ENCODE measurements at places on chromosomes 5 and 9.

- no peak for DNase-seq
Measured at GRCh38 chr5:101047181-101047580, 144.1 kb upstream of the ST8SIA4 start.

GRCh38 chr5:126414874-126415502, 8.2 kb upstream of the GRAMD2B start:
- DNase-seq, result no peak

- DNase-seq, result no peak
Measured at GRCh38 chr9:94826644-94827410, 100.3 kb downstream of the AOPEP start.

DNA sequence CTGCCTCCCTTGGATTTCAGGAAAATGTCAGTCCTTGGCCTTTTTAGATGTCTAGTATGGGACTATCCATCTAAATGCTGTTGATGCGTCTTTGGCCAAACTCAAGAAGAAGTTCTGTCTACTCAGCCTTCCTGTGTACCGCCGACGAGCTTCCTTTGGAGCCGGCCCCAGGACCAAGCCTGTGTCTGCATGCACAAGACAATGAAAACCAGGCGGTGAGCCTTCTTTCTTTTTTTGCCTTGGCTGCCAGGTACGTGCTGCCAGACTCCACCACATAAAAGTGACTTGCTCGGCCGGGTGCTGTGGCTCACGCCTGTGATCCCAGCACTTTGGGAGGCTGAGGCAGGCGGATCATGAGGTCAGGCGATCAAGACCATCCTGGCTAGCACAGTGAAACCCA, 6.0 kb upstream of the NEURL1B start:
- DNase-seq, result no peak

- DNase-seq, result no peak
Measured at GRCh38 chr5:109905906-109906305, 216.2 kb downstream of the MAN2A1 start.

DNA sequence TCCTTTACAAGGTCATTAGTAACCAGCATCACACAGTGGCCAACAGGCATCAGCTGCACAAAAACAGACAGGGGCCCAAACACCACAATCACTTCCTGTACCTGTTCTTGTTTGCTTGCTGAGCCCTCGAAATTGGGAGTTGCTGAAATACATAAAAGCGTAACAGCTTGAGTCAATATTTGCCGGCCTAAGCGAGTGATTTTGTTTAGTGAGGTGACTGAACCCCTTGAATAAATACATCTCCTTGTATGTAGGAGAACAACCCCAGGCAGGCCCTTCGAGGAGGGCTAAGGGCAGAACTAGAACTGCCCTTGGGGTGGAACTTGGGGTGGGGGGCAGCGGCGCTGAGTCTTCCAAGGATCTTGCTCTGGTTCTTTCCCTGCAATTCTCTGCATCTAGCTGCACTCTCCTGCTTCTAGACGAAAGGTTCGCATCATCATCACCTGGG, 502.5 kb downstream of the RASEF start:
- no peak for DNase-seq

- DNase-seq, result no peak
Measured at GRCh38 chr9:18473652-18474279, at the start of gene ADAMTSL1. Gene ADAMTSL1, plus strand, starts transcription at chr9:18474153. Its CDS starts 80 bp downstream, at chr9:18474233.

DNA sequence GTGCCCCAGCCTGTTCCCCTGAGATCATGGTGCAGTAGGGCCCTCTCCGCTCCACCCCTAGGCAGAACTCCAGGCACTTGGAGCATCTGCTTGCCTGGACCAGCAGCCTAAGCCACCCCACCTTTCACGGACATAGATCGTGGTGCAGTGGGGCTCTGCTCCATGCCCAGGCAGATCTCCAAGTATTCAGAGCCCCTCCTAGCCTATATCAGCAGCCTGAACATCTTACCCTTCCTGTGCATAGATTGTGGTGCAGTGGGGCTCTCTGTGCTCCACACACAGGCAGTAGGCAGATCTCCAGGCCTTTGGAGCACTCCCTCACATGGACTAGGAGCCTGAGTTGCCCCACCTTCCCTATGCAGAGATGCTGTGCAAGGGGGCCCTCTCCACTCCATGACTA, 103.0 kb downstream of the GLIS3 start:
- DNase-seq, result no peak

DNA sequence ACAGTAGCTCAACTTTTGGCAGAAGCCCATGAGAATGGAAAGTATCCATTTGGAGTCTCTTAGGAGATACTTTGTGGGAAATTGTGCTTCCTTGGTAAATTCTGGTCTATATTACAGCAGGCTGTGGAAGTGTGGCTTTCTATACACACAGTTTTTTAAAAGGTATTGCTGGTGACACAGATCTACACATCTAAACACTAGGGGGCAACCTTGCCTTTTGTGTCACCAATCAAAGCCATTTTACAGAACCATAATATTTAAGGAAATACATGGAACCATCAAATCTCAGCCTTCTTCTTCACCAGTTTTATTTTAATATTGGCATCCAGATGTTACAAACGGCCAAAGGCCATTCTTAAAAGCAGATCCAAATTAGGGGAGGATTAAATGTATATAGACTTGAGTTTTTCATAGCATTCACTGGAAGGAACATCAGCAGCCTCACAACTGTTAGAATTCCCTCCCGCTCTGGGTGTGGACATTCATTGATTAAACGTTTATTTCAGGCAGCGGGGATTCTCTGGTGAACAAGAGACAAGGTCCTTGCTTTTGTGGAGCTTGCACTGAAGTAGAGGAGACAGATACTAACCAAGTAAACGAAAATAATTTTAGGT, 132.4 kb upstream of the EPB41L4A start:
- DNase-seq, result no peak

- no peak for DNase-seq
Measured at GRCh38 chr5:33588654-33589372, 148.0 kb downstream of the TARS1 start.
